ENCODE measurements at places on chromosomes 5 and 9.
A peak's percentile ranks its signal among the peaks of the same experiment; 100 is the strongest.

DNA sequence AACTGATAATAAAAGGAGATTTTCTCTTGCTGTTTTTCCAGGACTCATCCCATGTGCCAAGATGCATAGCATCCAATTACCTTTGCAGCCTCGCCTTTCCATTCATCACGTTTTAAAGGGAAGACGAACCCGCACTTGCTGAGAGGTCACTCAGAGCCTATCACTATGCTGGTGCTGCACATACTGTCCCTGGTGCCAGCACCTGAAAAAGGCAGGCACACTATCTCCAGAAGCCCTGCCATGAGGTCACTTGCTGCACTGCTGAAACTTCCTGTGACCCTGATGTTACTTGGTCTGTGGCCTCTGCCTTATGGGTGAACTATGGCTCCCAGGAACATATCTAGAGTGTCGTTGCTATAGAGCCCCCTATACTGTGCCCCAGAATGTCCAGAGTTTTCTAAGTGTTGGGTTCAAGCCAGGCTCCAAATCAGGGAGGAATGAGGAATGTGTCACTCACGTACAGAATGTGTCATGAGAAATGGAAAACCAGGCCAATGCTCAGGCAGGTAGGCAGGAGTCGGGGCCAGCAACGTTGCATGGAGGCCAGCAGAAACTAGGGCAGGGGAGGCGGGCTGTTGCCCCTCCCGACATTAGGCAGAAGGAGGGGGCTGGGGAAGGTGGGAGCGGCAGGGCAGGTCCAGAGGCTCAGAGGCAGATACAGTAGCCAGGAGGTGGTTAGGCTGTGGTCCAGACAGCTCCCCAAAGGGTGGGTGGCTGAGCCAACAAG, 262.1 kb downstream of the CRB2 start:
- no peak for DNase-seq

GRCh38 chr5:94832685-94833084, 214.2 kb downstream of the SLF1 start:
- peak; percentile 81 for DNase-seq

- no peak for DNase-seq
These were observed 623.3 kb downstream of the RAB3C start for GRCh38 chr5:59206132-59206581.

DNA sequence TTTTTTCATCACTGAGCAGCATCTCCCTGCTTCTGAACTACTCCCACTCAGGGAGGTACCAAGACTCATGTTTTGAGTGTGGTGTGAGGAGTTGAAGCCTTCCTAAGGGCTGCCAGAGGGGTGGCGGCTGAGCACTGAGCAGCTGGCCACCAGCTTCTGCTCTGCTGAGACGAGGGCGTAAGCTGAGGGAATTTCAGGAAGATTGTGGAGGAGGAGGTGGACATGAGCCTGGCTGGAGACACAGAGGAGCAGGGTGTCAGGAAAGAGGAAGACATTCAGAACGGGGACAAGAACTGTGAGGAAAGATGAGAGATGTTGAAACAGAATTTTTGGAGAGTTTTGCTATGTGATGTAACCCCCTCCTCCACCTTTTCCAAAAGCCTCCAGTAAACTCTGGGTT, 7.8 kb downstream of the LCP2 start:
- DNase-seq = no peak

DNA sequence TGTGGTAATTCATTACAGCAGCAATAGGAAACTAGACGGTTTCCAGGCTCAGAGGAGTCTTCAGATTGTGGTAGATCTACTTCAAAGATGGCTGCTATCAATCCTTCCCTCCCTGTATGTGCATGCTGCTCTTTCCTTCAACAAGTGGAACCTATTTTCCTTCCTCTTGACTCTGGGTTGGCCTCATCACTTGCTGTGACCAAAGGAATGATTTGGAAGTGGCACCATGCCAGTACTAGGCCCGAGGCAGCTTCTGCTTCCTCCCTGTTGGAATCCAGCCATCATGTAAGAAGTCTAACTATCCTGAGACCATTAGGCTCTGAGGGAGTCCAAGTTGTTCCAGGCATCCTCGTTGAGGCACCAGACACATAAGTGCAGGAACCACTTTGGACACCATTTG, 46.5 kb upstream of the MCTP1 start:
- no peak for DNase-seq

DNA sequence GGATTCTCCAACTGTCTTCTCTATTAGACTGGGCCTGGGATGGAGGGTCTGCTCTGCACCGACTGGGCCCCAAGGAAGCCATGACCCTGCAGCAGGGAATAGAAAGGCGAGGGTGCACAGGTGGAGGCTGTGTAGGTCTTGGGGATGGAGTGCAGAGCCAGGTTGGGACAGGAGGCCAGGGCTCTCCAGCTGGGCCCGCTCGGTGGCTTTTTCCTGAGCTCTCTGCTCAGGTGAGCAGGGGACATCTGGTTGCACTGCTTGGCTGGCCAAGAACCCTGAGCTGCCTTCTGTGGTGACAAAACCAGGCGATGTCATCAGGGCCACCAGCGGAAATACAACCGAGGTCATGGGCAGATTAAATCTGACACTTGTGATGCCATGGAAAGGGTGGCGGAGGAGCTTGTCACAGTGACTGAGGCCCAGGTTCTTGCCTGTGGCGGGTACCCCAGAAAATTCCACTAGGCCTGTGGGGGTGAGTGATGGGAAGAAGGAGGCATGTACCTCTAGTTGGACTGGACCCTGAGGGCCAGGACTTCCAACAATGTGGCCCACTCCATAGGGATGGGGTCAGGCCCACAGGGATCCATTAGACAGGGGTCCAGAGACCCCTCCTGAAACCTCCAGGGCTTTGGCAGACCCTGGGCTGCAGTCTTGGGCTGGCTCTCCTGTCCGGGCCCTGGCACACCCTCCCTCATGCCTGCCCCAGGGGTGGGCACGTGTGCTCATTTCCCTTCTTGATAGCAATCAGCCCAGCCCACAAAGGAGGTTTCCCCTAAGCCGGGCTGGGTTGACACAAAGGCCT, 4.4 kb upstream of the IL3 start:
- no peak for DNase-seq
